Thyroid gland (tissue), 4 donors: ENCODE measurements at places on chromosomes 4 and X.
A peak's percentile ranks its signal among the peaks of the same experiment; 100 is the strongest.

DNA sequence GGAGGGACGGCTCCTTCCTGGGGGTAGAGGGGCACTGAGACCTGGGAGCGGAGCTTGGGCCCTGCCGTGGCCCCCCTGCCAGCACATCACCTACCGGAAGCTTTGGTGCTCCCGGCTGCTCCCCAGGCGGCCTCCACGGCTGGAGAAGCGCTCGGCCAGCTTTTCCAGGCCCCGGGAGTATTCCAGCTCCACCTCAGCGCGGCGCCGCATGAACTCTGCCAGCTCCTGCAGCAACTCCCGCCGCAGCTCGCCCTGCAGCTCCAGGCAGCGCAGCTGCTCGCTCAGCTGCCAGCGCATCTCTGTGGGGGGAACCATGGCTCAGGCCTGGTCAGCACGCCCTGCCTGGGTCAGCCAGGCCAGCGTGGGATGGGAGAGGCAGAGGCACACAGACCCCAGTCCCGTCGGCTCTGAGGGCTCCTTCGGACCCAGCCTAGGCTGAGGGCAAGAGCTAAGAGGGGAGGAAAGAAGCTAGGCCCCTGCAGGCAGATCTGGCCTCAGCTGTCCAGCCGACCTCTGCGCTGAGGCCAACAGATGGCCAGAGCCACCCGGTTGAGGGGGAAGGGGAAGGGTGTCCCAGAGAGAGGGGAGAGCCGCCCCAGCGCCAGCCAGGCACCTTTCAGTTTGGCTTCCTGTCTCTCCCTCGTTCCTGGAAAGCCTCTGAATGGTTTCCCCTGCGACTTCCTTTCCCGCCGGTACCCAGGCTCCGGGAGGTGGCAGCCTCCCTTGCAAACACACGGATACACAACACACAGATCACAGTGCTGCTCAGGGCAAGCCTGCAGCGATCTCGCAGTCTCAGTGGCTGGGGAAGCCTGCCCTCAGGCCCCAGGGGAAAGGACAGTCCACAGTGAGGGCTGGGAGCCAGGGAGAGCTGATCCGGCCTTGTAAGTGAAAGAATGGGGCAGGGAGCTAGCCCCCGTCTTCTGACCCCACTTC, 4.3 kb downstream of the ARHGAP4 start:
- DNase-seq: no peak

- peak; percentile 46 for DNase-seq
Observed at GRCh38 chr4:183118585-183118984, 19.5 kb downstream of the WWC2 start.

GRCh38 chr4:38734911-38735310, 47.9 kb downstream of the TLR10 start:
- no peak for DNase-seq

DNA sequence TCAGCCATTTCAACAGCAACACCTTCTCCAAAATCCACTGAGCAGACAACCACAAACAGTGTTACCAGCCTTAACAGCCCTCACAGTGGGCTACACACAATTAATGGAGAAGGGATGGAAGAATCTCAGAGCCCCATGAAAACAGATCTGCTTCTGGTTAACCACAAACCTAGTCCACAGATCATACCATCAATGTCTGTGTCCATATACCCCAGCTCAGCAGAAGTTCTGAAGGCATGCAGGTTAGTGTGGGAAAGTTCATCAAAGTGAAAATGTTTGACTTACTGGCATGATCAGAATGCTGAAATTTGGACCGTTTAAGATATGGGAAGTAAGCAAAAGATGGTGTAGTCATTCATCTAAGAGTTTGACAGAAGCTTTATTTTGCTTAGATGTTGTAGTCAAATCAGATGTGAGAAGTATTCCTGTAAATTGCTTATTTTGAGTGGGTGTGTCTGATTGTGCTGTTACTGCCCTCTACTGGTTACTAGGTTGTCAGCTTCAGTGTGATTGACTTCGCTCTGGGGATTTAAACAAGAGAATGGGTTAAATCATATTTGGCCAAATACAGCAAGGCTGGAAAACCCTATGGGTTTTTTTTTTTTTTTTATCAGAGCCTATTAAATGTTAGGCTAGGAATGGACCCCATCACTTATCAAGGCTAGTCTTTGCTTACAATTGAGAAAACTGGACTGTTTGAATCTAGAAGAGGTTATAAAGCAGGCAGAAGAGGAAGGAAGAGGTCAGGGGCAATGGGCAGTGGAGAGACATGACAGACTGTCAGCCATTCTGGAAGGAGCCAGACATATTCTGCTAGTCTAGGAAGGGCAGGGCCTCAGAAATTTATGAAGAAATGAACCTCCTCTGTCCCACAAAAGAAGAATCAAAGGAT, 130.3 kb downstream of the DIPK2B start:
- no peak for DNase-seq

GRCh38 chrX:24839331-24839730, 145.6 kb downstream of the POLA1 start:
- DNase-seq: peak; percentile 78

DNA sequence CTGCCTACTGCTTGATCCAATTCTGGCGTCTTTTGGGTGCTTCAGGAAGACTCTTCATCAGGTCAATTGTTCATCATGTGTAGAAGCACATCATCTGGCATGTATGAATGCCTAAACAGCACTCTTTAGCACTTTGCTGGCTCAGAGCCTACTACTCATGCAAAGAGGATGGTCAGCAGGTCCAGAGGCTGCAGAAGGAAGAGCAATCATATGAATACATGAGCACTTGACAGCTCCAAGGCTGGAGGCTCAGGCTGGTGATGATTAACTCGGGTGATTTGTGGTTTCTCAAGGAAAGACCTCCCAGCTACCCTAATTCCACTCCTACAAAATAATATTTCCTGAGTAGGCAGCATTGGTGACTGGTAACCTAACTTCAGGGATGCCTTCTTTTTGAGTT, 103.8 kb upstream of the CXCL13 start:
- DNase-seq: no peak

DNA sequence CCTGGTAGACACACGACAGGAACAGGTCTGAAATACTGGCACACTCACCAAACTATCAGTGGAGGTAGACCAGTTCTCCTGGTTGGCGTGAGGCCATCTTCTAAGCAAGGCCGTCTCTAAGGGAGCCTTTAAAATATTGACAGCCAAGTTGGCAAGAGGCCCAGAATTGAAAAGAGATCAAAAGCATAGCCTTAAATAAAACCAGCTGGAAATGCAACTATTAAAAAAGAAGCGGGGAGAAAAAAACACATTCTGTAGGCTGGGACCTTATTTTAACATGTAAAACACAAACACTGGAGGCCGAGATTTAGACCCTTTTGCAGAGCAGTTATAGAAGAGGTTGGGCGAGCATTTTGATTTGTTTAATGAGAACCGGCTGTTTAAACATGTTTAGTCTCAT, 233.0 kb upstream of the CLNK start:
- DNase-seq: peak; percentile 31

DNA sequence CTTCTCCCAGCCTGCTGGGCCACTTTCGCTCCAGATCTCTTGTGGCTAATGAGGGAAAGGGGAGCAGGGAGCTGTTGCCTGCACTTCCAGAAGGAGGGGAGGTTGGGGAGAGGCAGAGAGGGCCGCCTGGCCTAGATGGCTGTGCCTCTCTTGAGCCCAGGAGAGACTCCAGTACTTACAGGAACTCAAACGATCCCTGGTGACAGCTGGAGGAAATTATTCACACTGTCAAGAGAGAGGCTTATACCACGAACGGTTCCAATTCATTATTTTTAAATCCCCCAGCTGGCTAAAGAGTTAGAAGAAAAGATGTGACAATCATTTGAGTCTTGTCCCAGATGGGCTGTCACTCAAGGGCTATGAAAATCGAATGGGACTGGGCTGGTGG, 96.1 kb downstream of the PHKA2 start:
- DNase-seq: no peak

DNA sequence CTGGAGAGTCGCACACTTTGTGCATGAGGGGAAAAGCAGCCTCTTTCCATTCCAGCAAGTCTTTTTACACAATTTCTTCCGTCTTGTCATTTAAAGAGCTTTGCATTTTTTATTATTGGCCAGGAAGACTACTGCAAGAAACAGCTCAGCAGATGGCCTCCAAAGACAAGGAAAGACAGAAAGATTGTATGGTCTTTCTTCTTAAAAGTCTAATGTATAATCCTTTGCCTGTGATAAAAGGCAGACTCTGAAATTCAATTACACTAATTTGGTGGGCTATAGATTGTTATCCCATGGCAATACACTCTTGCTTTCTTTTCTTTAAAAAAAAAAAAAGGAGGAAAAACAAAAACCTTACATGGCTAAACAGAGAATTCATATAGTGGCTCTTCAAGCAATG, 5.9 kb downstream of the CAPN6 start:
- DNase-seq: no peak

DNA sequence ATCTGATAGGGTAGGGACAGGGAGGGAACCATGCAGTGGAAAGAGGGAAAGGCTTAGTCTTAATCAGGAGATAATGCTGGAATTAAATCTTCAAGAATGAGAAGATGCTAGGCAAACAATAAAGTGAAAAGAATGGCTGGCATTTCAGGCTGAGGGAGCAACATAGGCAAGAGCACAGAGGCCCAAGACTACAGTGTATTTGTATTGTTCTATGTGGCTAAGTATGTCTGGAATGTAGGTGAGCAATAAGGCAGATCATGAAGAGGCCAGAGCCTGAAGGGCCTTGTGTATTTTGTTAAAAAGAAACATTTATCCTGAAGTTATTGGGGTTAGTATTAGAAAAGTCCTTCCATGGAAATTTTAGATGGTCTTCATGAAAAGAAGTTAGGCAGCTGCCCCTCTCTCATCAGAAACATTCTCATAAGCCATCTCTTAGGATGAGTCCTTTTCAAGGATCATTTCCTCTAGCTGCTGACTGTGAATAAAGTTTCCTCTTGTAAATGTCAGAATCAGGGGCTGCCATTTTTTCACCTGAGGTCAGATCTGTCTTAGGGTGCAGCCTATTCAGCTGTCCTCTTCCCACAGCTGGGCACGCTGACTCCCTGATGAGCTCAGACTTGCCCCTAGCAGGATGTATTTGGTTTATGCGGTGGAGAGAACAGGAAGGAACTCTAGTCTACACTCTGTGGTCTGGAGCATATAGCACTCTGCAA, 46.3 kb downstream of the ATP10D start:
- peak; percentile 17 for DNase-seq

- DNase-seq: no peak
Observed at GRCh38 chr4:93317561-93317960, 511.0 kb upstream of the ATOH1 start.

DNA sequence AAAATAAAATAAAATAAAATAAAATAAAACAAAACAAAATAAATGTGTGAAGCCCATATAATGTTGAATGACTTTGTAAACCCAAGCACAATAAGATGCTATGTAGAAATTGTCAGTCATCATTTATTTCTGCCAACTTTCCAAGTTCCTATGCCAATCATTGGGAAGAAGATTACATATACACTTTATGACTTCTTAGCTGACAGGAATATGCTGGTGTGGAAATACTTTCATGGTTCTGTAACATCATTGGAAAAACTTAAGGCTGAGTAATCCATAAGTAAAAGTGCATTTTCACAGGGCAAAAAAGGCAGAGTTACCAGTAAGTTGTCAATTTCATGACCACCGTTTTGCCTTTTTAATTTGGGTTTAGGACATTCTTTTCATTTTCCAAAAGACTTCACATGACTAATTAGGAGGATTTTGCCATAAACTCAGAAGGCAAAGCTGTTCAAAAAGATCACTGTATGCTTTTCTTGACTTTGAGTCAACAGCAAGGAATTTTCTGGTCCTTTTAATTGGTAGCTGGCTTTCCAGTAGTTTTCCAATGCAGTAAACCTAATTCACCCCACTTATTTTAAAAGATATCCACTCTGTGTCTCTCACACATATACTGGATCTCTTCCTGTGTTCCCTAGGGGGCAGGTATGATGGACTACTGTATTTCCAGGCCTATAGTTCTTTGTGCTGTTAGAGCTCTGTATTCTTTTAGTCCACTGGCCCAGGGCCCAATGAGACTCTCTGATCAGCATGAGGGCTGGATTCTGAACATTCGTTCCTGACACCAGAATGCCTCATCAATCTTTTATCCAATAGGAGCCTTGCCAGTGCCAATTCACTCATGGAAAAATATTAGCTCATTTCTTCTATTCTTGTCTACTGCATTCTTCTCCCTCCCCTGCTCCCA, 26.2 kb upstream of the SCRG1 start:
- DNase-seq: no peak

- DNase-seq: no peak
Observed at GRCh38 chr4:6172093-6172926, 28.0 kb downstream of the JAKMIP1 start.

DNA sequence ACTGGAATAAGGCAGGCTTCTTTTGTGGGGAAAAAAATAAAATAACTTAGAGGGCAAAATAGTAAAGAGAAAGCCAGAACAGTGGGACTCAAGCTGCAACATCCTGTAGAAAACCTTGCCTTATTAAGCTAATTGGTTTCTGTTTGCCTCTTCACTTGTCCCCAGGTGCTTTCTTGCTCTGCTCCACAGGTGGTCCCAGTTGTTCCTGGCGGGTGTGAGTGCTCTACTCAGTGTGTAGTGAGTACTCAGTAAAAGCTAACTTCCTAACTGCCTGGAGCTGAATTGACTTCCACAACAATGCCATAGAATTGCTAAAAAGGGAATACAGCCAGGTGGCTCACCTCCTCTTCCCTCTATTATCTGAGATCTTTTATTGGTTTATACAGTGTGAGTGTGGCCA, 930.2 kb downstream of the C4orf33 start:
- no peak for DNase-seq

- no peak for DNase-seq
Observed at GRCh38 chr4:15682242-15683142, 865 bp downstream of the FAM200B start.

DNA sequence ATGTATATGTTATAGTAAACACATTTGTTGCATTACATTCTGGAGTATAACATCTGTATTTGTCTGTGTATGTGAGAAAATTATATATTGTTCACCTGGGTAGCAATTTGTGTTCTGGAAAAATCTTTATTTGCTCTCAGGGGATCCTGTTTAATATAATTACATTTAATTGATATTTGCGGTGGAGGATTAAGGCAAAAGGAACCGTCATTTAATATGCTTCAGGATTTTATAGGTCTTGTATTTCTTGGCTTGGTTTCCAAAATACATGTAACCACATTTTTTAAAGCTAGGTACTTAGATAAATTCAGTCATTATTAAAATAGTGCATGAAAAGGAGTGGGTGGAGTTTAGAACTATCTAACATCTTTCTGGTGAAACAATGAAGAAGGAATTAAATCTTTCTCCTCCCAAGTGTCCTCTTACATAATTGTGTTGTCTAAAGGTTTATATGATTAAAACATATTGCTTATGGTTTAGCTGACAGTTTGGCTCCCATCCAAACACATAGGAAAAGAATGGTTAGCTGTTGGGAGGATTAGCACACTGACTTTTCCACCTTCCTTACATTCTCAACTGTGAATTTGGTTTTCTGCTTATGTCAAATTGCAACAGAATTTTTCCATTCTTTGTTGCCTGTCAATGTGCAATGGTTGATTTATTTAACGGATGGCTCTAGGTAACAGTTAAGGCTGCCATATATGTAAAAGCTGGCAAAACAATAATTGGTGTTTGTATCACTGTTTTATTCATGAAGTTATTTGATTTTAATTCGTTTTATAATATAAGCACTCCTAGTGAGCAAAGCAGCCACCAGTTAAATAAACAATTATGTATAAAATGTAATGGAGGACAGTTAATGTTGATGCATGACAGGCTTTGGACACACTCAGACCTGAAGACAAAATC, 250.8 kb upstream of the SFRP2 start:
- no peak for DNase-seq

- DNase-seq: peak; percentile 2
Observed at GRCh38 chrX:10326578-10326977, 169.8 kb downstream of the CLCN4 start.
